NCI-H187 (cell line): ENCODE measurements at places on chromosomes 3 and 15.

GRCh38 chr15:73981761-73982221 lies 10.3 kb downstream of the STOML1 start:
- no peak for DNase-seq

GRCh38 chr3:188052169-188053035 lies 101.6 kb upstream of the LPP start:
- DNase-seq: no peak

DNA sequence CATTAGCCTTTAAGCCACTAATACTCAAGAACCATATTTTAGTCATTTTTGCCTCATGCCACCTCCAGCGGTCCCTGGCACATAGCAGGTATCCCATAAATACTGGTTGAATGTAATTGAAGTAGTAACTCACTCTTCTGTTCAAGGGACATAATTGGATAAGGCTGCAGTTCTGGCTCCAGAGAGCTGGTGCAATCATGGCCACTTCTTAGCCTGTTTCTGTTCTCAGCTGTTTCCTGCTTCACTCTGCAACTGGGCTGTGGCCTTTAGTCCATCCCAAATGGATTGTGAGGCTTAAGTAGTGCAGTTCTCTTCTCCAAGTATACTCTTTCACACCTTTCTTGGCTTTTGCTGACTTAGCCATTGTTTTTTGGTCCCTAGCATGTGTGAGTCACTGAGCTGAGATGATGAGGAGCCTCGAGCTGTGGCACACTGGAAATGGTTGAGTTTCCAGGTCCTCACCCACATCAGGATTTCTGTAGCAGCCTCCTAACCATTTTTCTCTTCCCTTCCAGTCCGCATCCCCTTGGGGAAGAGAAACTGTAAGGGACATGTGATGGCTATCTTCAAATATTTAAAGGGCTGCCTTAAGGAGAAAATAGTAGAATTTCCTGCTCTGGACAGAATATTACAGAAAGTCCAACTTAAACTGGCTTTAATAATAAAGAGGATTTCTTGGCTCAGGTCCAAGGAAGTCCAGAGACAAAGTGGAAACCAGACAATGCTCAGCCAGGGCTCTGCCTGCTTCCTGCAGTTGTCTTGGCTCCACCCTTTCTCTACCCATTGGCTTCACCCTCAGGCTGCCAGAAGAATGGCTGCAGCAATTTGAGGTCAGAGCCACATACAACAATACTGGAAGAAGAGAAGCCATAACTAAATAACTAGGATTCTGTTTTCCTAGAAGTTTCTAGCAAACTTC lies 305.4 kb upstream of the ROPN1 start:
- no peak for DNase-seq

DNA sequence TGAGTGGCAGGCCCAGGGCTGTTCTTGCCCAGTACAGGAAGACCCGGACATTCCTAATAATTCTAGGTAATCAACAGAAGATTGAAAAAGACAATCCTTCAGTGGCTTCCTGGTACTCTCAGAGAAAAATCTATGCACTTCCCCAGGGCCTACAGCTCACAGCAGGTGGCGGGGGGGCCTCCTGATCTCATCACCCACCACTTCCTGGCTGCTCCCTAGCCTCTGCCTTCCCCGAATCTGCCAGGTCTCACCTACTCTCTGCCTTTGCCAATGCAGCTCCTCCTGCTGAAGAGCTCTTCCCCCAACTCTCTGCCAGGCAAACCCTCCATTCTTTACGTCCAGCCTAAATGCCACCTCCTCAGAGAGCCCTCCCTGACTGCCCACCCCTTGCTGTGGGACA lies 37.5 kb downstream of the EHD4 start:
- DNase-seq: no peak

- DNase-seq: no peak
These were observed 25.0 kb downstream of the CRYGS start for GRCh38 chr3:186519021-186519658.

DNA sequence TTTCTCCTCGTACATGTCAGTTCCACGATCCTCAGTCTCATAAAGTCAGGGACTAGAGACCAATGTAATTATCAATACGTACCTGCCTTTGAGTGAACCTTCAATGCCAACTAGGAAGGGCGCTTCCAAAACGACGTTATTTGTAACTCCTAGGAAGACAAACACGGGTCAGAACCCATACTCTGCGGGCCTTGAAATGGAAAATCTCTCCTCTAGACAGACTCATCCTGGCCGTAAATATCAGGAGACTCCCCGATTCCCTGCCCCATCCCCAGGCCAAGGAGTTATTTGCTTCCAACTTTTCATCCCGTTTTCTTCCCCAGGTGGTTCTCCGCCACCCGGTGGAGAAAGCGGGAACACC lies 578 bp downstream of the OIP5 start:
- no peak for DNase-seq

DNA sequence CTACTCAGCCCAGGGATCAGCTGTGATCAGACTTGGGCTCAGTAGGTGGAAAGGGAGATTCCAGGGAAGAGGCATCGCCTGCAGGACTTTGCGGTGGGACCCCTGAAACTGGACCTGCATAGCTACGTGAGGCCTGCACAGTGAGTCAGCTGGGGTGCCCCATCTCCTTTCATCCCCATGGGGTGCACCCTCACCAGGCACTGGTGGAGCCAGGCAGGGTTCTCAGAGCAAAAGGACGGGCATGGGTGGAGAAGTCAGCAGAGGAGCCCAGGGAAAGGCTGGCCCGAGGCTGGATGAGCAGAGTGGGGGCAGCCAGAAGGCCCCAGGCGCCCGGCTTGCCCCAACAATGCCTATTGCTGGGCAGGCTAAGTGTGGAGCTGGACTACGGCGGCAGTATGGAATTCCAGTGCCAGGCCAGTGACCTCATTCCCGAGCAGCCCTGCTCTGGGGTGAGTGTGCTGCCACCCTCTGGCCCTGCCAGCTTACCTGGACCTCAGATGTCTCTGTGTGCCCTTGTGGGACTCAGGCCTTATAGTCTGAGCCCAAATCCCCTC lies 19.7 kb downstream of the ACAA1 start:
- no peak for DNase-seq

GRCh38 chr3:10519236-10519635 lies 13.8 kb upstream of the ATP2B2 start:
- no peak for DNase-seq

DNA sequence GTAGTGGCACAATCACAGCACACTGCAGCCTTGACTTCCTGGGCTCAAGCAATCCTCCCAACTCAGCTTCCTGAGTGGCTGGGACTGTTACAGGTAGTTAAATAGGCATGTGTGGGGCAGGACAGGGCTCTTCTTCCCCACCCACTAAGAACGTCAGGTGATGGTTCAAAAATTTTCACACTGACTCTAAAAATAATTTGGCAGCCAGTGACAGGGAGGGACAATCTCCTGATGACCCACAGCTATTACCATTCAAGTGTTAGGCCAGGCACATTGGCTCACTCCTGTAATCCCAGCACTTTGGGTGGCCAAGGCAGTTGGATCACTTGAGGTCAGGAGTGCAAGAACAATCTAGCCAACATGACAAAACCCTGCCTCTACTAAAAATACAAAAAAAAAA lies 12.2 kb upstream of the TRMT10C start:
- DNase-seq: no peak

- DNase-seq: no peak
These were observed 46.3 kb upstream of the CDV3 start for GRCh38 chr3:133527081-133527715.

DNA sequence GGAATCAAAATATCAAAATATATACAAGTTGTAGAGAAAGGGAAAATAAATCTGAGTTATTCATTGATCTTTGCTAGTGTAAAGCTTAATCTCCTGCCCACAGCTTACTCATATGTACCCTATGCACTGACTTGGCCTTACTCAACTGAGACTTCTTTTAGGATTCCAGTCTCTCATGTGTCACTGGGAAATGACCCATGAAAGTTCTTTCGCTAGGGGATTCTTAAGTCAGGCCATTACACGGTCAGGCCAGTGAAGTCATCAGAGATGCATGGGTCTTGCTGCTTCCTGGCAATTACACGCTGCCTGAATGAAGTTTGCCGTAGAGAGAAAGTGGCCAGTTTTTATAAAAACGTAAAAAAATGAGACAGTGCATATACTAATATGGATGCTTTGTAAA lies 20.7 kb upstream of the LPP start:
- DNase-seq: no peak

GRCh38 chr3:153437666-153438065 lies 275.6 kb downstream of the RAP2B start:
- no peak for DNase-seq

DNA sequence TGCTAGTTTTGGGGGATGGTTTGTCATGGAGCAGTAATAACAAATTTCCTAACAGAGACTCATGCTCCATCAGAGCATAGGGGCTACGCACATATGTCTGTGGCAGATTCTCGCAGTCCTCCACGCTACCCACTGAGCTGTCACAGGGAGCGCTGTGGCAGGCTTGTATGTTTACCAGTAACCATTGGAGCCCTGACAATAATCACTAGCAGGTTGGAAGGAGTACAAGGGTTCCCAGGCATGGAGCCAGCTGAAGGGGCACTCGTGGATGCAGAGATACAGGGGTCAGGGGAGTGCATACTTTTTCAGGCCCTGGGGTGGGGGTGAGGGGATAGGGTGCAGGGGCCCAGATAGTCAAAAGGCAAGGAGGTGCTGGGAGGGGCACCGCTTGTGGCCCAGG lies 7.9 kb upstream of the GP9 start:
- DNase-seq: no peak

DNA sequence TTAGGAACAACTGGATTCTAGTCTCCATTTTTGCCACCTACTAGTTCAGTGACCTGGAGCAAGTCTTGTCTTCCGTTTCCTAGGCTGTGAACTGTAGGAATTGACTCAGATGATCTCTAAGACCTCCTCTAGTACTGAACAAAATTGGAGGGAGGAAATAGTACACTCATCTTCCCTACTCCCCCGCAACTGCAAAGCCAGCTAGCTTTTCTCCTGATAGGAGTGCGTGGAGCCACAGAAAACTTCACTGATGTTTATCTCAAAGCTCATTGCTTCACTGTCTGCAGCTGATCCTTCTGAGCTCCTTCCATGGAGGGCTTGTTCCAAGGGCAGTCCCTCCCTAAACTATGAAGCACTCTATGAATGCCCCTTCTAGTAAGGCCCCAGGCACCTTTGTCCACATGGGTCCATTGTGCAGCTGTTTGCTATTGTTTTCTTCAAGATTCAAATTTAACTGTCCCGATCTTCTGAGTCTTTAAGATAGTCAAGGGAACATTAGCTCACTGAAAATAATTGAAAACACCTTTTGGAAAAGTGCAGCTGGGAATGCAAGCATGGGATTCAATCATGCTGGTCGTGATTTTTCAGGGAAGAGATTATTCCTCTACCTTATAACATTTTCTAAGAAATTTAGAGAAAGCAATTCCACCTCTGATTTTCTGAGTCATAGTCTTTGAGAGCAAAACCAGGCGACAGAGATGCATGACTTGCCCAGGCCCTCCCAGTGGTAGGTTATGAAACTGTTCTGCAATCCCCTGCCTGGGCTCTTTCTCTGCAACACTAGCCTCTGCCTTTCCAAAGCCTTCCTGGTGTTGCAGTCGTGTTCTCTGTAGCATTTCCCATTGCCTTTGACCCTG lies 24.3 kb downstream of the FILIP1L start:
- DNase-seq: no peak

DNA sequence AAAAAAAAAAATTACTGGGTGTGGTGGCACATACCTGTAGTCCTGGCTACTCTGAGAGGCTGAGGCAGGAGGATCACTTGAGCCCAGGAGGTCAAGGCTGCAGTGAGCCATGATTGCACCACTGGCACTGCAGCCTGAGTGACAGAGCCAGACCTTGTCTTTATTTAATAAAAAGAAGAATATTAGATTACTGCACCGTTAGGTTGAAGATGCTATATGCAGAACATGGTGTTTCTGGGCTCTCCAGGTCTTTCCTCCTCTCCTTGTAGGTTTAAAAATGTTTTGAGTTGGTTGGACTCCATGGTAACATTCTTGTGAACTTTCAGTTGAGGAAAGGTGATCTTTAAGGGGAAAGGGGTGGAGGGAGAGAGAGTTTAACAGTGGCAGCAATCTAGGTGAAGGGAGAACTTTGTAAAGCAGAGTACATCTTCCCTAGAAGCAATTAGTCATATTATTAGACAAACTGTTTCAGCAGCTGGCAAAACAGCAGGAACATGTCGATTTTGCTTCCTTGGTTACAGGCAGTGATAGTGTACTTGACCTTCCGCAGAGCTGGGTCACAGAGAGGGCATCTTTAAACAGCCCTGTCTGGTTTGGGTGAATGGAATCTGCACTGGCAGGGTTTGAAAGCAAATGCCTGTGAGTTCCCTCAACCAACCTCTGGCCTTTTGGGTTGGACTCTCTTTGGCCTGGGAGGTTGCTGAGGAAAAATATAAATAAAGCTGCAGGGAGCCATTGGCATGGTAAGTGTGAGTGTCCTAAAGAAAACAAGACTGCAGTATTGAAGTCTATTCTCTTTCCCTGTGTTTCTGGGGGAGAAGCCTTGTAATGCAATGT lies 42.8 kb downstream of the NR2C2 start:
- DNase-seq: no peak

DNA sequence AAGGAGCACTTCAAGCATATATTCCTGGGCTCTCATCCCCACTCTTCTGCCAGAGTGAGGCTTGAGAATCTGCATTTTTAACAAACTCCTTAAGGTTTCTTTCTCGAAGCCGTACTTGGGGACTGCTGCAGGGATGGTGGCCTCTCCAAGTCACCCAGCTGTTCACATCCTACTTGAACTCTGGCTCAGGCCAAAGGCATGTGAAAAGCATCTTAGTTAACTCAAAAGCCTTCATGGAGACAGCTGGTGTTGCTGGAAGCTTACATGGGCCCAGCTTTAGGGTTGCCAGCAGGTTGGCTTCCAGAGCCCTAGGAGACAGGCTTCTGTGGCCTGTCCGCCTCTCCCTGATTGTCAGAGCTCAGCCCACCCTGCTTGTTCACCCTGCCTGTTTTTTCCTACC lies 139.2 kb downstream of the THSD4 start:
- DNase-seq: no peak

DNA sequence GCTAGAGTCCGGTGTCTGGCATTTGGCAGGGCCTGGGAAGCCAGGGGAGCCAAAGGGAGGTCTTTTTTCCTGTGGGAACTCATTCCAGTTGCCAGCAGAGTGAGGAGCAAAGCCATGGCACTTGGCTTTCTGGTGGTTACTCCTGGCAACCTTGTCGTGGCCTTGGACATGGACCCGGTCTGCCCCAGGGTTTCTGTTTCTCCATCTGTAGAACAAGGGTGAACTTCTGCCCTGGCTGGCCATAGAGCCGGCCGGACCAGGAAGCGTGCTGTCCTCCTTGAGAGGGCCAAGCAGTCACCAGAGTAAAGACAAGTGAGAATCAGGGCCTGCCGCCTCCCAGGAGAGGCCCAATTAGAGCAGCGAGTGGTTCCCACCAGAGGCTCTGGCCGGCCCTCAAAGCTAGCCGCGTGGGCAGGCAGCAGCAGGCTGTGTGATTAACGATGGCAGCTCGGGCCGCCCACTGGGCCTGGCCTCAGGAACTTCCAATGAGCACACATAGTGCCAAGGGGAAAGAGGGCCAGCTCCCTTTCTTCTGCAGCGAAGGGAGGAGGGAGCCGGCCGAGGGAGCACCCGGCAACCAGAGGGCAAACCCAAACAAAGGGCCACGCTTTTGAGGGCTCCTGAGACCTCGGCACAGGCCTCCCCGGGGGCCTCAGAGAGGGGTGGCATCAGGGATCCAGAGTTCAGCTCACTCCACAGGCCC lies 29.1 kb upstream of the ELP6 start:
- DNase-seq: no peak

GRCh38 chr3:133927540-133928066 lies 31.9 kb upstream of the RAB6B start:
- DNase-seq: no peak

- DNase-seq: no peak
These were observed 24.4 kb downstream of the DTWD1 start for GRCh38 chr15:49645277-49645676.
